ENCODE measurements at places on chromosomes 4 and X. TPM values are rescaled to one million over a fixed set of nuclear protein-coding genes. Genes with fewer than 3 reads are reported as not detected.

GRCh38 chr4:134343656-134344055 is 142.1 kb upstream of the PABPC4L start:
- DNase-seq: no peak

DNA sequence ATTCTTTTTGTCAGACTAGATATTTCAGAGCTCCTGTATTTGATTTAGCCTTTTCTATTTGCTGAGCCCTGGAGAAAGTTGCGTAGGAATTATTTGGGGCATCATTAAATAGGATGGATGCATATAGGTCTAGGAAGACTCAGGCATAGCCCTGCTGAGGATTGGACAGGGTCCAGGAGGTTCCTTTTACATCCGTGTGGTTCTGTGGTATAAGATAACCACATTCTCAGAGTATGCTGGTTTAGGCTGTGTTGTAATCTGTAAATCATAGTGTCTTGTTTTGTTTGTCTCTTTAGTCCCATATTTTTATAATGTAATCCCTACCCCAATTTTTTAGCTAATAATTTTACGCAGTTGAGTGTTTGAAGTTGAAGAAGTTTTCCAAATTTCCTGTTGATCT is 513.7 kb downstream of the RPA4 start:
- DNase-seq: no peak

DNA sequence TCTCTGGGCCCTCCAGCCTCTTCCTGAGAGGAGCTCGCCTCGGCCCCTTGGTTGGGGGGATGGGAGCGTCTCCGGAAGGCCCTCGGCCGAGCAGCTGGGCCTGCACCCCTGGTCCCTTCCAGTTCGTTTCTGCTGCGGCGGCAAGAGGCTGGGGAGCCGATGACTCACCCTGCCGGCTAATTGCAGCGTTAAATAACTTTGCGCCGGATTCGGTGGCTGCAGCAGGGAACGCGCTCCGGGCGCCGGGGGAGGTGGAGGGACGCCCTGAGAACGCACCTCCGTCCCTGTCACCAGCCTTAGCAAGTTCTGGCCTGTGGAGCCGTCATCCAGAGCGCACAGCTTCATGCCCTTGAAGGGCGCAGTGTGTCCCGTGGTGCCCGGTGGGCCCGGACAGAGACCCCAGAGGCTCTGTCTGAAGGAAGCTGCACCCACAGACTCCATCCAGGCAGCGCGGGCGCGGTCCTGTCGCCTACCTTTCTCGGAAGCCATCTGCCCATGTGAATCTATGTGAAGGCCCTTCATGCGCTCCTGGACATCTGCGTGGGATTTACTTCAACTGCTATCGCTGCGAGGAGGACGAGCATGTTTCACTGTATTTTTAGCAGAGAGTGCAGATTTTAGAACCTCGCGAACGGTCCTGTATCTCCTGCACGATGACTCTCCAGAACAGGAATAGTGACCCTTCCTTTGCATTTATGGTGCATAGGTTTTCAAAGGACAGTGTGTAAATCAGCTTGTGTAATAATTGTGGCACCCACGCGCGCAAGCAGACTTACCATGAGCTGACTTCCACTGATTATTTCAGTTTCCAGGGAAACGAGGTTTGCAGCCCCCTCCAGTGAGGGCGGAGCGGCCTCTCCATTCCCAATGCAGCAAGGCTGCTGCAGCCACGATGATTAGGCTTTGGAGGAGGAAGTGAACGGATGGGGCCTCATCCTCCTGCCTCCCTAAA is 1.7 kb upstream of the TMEM271 start:
- DNase-seq: no peak

MOB1B gene
- 19.5 TPM for total RNA-seq

GRCh38 chr4:84420608-84421007 is 78.5 kb downstream of the NKX6-1 start:
- DNase-seq: no peak

UBL4A gene
- 49.7 TPM for total RNA-seq

NMU gene
- total RNA-seq: not detected

CXCL5 gene
- 0.25 TPM for total RNA-seq

- DNase-seq: no peak
These were observed at the start of gene CXCL6 for GRCh38 chr4:73836373-73837279. Gene CXCL6 (plus strand): TSS chr4:73836678. CDS start chr4:73836751, 73 bp downstream.

DNA sequence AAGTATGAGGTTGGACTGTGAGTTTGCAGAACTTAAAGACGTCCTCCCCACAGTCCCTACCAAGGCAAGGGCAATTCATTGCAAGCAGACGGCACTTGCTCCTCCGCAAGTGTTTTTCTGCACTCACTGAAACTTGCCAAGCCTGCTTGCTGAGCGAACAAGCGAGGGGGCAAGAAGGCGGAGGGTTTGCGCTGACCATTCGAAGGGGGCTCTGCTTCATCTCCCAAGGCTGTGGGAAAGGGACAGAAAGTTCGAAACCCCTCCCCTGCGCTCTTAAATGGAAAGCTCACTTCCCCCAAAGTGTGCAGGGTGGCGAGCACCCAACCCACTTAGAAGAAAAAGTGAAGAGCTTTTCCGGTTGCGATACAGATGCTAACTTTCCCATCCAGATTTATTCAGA is 1.4 kb downstream of the MID1 start:
- no peak for DNase-seq

GRCh38 chr4:154422152-154422551 is 69.4 kb downstream of the DCHS2 start:
- DNase-seq: no peak

DNA sequence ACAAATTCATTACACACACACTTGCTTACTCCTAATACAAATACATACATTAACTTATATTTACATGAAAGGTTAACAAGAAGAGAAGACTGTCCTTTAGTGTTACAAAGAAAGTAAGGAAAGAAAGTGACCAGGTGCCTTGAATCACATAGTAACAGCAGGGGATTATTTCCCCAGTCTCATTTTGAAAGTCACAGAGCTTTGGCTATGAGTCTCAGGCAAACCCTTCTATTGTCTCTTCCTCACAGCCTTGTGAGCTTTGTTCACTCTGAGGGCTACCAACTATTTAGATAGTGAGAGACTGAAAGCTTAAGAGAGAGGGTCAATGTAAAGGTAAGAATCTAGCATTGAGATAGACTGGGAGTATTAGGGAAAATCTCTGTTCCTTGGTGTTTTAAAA is 161.6 kb downstream of the NPNT start:
- no peak for DNase-seq

DNA sequence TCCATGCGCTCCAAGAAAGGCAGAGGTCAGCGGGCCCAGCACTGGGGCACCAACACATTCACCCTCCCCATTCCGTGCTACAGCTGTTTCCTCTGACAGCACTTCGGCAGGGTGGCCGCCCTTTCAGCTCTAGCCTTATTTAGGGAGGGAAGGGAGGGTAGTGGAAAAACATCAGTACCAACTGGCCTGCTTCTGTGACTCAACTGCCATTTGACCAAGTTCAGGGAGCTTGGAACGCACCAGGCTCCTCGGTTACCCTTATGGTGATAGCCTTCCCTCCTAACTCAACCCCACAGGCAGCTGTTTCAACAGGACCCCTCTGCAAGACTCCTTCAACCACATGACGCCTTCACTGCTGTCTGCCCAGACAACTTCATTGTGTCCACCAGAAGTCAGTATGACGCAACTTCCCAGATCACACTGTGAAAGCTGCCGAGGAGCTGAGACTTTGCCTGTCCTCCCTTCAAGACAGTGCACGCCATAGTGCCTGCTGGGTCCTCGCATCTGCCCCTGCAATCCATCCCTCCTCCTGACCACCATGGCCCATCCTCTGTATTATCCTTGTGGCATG is 132.2 kb downstream of the AFAP1 start:
- DNase-seq: peak; percentile 53

MAGEA2B gene
- not detected for total RNA-seq

DNA sequence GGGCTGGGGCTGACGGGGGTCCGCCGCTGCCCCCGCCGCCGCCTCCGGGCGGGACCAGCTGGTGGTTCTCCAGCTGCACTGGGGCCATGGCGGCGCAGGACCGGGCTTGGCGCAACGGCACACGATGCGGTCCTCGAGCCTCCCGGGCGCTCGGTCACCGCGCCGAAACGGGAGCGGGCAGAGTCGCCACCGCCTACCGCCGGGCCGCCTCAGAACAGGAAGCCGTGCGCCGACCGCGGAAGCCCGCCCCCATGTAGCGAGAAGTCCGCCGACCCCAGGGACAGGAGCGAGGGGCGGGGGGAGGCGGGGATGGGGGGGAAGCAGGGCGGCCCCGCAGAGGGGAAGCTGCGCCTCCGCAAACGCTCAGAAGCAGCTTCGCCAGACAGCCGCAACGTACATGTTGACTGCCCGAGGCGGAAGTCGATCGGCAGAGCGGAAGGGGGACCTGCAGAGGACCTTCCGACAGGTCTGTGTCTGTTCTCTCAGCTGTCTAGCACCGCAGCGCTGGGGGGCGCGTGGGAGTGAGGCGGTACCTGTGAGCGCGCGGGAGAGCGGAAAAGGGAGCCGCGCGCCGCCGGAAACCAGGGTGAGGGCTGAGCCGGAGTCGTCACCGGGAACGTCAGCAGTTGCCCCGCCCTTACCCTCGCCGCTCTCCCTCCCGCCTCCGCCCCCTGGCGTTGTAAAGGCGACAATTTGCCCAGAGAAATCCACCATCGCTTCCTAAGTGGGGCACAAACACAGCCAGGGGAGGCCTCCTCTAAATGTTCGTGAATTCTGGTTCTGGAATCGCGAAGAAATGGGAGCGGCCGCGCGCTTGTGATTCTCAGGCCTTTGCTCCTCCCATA is at the start of gene MED14:
MED14 (minus strand) TSS at position 218 of the 845 bp plus-strand sequence; CDS start at position 88, 130 bp downstream.
- DNase-seq: peak; percentile 84

GRCh38 chr4:148203056-148203898 is 238.9 kb downstream of the NR3C2 start:
- DNase-seq: no peak

Measured in heart right ventricle (tissue), 16 donors.